ENCODE measurements at places on chromosomes 1 and 21.

- no peak for DNase-seq
Measured at GRCh38 chr1:20723159-20723536, 5.3 kb upstream of the KIF17 start.

DNA sequence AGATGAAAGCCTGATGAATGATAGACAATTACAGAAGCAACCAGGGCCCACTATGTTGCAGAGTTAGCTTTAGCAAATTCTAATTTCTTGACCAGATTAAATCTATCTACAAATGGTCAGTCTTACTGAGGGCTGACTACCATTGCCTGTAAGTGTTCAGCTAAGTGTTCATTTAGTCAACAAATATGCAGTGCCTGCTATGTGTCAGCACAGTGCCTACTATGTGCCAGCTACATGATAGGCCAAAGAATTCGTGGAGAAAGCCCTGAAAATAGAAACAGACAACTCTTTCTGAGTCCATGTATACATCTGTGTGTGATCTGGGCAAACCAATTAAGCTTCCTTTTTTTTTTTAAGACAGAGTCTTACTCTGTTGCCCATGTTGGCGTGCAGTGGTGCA, 212.8 kb downstream of the SMYD3 start:
- no peak for DNase-seq

GRCh38 chr1:203037509-203038190, 11.4 kb downstream of the PPFIA4 start:
- no peak for DNase-seq

- DNase-seq: no peak
Measured at GRCh38 chr1:163036671-163037070, 32.5 kb upstream of the RGS4 start.

DNA sequence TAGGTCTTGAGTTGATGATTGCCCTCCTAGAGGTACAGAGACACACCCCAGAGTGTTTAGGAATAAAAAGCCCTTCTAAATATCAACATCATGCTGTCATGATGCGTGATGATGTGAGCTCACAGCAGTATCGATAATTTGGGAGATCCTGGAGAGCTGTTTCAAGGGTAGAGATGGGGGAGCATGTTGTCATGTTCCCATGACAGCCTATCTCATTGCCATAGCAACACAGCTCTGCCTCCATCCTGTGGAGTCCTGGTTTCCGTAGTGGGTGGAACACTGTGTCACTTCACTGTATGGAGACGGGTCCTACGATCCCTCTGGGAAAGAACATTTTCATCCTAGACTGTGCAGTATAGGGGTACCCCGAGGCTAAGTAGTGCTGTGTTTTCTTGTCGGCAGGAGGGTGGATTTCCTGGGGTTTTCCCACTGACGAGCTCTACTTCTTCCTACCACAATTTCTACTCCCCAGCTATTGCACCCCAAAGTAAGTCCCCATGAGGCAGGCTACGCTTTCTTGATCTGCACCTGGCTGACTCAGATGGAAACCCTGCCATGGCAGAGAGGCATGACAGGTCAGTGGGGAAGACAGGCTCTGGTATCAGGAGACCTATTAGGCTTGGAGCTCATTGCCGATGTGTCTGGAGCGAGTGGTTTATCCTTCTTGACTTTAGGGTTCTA, 7.2 kb downstream of the KISS1 start:
- DNase-seq: no peak

DNA sequence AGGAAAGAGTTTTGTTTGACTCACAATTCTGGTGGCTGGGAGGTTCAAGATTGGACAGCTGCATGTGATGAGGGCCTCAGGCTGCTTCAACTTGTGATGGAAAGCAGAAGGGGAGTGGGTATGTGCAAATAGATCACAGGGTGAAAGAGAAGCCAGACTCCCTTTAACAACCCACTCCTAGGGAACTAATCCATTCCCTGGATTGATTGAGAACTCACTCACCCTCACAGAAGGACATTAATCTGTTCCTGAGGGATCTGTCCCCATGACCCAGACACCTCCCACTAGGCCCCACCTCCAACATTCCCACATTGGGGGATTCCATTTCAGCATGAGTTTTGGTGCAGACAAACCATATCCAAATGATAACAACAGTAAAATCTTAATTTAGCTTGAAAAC, 25.6 kb downstream of the UBE2T start:
- no peak for DNase-seq

DNA sequence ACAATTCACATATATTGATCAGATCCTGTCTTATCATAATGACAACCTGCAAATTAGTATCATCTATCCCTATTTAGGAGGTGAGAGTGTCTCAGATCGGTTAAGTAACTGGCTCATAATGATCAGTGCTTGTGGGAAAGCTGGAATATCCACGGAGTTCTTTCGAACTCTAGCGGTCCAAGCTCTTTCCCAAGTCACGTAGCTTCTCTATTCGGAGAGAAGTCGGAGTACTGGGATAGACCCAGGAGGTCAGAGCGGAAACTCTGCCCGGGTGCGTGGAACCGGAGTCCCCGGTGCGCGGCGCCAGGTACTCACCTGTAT, 339 bp downstream of the PTGS2 start:
- DNase-seq: no peak

GRCh38 chr1:203264052-203264501, 34.6 kb upstream of the CHIT1 start:
- DNase-seq: no peak

- no peak for DNase-seq
Measured at GRCh38 chr1:245933431-245934045, 573.5 kb downstream of the SMYD3 start.

DNA sequence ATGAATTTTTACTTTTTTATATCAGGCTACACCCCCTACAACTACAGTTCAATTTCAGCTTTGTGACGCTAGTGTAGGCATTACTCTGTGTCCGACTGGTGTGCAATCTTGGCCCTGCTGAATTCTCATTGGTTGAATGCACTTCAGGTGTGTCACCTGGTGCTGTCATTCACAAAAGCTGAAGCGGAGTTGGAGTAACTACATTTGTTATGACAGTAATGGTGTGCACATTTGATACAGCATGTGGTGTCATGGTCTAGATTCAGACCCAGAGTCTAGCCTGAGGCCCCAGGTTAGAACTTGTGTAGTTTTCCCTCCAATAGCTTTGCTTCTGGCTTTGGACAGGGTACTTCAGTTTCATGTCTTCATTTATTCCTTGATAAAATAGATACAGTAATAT, 88.7 kb downstream of the C1orf94 start:
- DNase-seq: no peak

DNA sequence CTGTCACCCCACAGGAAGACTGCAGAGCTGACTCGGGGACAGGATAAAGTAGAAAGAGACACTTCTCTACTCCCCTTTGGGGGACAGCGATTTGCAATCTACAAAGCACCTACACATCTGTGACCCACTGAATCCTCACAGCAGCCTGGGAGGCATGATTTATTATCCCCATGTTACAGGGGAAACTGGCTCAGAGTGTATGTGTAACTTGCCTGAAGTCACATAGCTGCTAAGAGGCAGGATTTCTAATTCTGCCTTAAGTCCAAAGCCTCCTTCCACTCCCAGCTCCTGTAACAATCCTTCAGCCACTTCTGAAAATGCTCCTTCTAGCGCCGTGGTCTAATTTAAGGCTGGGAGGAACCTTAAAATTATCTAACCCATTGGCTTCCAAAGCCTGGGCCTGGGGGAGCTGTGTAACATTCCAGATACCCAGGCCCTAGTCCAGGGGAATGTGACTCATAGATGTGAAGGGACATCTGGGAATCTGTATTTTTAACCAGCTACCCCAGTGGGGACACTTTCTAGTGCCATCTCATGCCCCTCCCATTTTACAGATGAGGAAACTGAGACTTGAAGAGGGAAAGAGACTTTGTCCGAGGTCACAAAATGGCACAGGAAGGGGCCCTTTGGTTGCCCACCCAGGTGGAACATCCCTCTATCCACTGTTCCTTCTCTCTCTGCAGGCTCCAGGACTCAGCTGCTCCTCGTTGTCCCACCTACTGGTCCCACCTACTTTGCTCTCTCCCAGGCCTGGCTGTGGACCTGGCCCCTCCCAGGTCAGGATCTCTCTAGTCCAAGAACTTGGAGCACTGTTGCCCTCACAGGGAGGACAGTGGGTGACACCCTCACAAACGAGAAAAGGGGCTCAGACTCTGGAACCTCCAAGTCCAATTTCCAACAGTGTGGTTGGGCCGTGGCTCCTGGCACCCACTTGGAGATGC, 48.9 kb downstream of the AHDC1 start:
- DNase-seq: no peak

- DNase-seq: no peak
Measured at GRCh38 chr1:199762572-199762971, 264.9 kb upstream of the NR5A2 start.

- DNase-seq: no peak
Measured at GRCh38 chr1:178962853-178963711, 62.6 kb upstream of the FAM20B start.

DNA sequence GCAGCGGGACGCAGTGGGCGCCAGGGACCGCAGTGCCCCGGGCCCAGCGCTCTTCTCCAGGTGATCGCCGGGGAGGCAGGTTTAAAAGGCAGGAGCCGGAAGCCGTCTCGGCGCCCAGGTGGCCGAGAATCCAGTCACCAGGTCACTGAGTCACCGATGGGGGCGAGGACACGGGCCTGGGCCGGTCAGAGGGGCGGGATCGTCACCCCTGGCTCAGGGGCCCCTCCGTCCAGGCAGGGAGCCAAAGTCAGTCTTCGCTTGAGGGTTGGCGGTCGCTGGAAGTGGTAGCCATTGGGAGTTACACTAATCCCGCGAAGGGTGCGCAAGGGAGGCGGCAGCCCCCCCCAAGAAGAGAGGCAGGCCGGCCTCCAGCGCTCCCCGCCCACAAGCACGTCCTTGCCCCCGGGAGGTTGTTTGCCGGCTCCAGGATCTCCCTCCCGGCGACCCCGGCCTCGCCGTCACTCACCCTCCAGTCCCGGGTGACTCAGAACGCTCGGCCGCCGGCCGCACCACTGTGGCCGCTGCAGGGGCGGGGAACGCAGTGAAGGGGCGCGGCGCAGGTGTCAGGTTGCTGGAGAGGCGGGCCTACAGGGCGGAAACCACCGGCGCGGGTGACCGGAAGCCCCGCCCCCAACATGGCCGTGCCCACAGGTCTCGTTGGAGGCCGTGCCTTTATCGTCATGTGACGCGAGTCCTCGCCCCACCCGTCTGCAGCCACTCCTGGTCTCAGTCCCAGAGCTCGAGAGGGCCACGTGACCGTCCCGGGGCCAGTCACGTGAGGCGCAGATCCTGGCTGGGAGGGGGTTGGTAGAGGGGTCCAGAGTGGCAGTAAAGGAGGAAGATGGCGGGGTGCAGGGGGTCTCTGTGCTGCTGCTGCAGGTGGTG, at the start of the genes CLCN6 and MTHFR:
TSS of gene CLCN6 (plus strand) at position 770 of the 885 bp plus-strand sequence. CDS start at position 842, 72 bp downstream.
TSS of gene MTHFR (minus strand) at position 543 of the 885 bp plus-strand sequence. CDS start 2,848 bp downstream, outside the sequence.
- peak; percentile 96 for DNase-seq

- no peak for DNase-seq
Measured at GRCh38 chr1:3683992-3684391, 31.7 kb downstream of the TP73 start.

DNA sequence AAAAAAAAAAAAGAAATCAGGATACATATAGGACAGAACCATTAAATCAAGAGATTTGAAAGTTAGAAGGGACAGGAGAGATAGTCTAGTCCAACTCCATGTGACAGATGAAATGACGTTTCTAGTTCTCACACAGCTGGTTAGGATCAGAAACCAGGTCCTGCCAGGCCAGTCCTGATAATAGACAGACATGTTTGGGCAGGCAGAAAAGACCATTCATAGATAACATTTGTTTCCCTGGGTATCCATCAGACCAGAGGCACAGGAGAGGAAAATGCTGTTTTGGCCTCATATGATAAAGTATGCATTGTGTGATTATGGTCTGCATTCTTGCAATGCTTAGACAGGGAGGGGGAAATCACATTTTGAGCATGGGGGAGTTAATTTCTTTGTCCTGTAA, 29.3 kb downstream of the ZBTB8B start:
- DNase-seq: no peak

- DNase-seq: no peak
Measured at GRCh38 chr1:90175490-90176167, 180.7 kb downstream of the ZNF326 start.

- DNase-seq: peak; percentile 57
Measured at GRCh38 chr1:1250786-1251284, 4.3 kb upstream of the C1QTNF12 start.

DNA sequence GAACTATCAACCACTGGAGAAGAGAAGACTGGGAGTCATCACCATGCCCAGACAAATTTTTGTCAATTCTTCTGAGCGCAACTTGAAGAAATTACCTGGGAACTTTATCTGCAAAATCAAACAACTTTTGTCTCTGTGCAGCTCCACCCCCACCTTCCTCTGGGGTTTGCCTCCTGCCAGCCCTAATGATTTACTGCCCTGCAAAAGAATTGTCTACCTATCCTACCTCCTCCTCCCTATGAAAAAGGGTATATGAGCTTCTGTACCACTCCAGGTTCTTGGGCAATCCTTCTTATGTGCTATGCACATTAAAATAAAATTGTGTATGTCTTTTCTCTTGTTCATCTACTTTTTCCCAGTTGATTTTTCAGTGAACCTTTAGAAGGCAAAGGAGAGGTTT, 191.9 kb downstream of the URB2 start:
- DNase-seq: no peak

DNA sequence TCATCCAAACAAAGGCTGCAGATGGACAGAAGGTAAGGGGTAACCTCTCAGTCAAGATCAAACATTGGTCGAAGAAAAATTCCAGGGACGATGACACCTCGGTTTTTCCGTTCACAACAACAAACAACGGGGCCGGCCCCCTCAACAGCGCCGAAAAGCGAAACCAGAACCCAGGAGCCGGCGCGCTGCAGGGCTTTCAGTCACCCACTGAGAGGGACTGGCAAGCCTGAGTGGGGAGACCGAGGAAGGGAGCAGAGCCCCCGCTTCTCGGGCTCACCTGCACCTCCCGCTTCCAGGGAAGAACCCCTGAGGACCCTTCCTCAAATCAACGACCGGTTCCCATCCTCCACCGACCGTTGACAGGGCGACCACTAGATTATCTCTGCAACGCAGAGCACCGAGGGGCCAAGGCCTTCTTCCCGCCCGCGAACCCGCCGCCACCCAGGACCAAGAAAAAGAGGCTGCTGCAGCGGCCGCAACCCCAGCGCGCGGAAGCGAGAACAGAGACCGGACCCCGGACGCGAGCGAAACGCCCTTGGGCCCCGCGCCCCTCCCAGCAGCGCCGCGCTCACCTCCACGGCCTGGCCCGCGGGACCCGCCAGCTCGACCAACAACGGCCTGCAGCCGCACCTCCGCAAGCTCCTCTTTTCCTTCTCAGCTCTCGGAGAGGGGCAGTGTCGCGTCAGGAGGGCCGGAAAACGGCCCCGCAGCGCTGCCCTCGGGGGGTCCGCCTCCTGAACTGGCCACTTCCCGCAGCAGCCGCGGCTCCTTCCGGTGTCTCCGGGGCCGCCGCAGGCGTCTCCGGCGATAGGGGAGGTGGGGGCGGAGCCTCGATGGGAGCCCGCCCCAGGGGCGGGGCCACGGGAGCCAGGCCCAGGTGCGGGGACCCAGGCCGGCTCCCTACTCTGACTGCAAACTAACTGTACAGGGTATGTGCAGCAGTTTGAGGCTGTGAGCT, at the start of gene USP33:
TSS of gene USP33 (minus strand) at position 782 of the 958 bp plus-strand sequence. CDS start 18,155 bp downstream, outside the sequence.
- DNase-seq: peak; percentile 89

Data from stimulated activated CD4-positive, alpha-beta T cell treated with anti-CD3 and anti-CD28 coated beads, Interleukin-12 subunit alpha, Interleukin-12 subunit beta, amount 100 ng/mL, for 4 hours (primary cell).